ENCODE measurements at places on chromosomes 12 and 14.

DNA sequence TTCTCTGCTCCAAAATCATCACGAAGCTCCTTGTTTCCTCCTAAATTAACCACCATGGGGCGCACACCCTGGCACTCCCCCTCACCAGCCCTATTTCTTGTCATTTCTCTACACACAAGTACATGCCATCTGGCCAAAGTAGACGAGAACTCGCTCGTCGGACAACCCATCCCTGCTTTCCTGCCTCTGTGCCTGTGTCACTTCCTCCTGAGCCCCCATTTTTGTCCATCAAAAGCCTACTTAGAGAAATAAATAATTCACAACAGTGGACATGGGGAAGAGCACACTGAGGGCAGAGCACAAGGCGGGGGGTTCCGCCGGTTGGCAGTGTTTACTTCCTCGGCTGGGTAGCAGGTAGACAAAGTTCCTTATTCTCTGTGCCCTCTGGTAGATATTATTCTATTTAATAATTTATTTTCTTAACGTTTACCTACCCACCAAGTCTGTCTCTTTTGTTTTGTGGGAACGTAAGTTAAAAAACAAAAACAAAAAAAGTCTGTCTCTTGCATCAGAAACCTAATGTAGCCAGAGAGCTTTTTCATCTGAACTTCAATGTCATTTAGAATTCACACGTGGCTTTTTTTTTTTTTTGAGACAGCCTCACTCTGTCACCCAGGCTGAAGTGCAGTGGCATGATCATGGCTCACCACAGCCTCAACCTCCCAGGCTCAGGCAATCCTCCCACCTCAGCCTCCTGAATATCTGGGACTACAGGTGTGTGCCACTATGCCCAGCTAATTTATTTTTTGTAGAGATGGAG lies 6.0 kb downstream of the VPS37B start:
- DNase-seq: no peak

DNA sequence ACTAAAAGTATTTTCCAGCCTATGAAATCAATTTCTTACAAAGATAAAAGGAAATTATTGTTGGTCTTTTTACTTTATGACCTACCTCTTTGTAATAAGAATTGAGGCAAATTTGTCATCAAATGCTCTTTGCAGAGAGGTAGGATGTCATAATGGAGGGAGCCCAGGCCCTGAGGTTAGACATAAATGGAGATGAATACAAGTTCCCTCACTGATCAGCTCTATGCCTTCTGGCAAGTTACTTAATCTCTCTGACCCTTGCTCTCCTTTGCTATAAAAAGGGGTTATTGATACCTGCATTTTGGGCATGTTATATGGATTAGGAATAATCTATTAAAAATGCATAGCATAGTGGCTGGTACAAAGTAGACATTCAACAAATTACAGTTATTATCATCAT lies 146.9 kb upstream of the KRR1 start:
- no peak for DNase-seq

- DNase-seq: no peak
Observed at GRCh38 chr12:94163850-94164249, 15.5 kb downstream of the PLXNC1 start.

GRCh38 chr12:17592472-17592871 lies 497.5 kb downstream of the RERGL start:
- DNase-seq: no peak

DNA sequence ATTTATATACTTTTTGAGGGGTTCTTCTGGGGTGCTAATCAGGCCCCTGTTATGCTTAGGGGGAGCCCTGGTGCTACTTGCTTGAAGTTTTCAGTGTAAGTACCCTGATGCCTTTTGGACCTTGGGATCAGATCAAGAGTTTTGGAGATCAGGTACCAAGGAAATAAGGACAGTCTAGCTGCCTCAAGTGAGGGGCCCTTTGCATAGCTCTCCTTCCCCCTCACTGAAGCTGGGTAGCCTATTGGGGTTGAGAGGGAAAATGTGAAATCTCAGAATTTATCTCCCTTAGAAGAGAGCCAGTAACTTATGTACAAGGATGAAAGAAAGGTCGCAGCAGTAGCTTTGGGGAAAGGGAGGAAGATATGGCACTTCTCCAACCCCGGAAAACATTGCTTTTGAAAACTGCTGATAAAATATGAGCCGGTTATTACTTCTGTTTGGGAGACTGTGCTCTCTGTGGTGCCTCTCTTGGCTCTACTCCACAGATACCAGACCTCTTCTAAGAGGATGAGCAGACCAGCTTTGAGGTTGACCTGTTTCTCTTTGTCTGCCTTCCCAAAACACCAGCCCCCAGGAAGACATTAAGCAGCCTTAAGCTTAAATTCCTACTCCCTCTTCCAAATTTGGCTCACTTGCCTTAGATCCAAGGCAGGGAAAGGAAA lies 8.8 kb upstream of the AMHR2 start:
- DNase-seq: no peak

DNA sequence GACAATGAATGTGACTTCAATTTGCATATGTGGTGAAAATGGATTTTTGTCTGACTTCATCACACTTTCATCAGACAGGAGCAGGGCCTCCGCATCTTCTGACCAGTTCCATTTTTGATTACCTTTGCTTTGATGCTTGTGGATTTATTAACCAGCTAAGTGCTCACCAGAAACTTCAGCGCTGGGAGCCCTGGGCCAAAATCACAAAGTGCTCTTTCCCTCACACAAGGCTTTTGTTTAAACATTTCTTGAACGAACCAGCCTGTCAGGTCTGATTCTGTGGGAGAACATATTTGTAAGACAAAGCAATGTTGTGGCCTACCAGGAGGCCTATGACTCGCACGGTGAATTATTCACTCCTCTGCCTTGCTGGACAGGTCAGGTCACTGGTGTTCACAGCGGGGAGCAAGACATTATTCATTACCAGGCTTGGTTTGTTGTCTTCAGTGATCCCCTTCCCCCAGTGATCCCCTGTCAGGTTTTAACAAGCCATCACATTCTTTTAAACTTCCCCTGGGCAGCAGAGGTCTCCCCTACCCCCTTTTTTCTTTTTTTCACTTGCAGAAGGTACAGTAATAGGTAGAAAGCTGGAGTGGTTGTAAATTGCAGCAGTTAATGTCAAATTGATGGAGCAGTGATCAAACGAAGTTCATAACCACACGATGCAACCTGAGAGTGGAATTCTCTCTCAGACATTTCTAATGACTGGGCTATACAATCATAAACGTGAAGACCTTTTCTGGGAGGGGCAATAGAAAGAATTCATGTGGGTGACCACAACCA lies 167.5 kb upstream of the PRICKLE1 start:
- no peak for DNase-seq

GRCh38 chr14:51138404-51139103 lies 43.6 kb upstream of the TRIM9 start:
- no peak for DNase-seq

GRCh38 chr12:116759783-116760621 lies 21.9 kb downstream of the RNFT2 start:
- DNase-seq: no peak

- DNase-seq: no peak
Observed at GRCh38 chr14:104119119-104119487, 19.3 kb upstream of the KIF26A start.

Data from NCI-H2081 treated with DMSO at 0.1 percent for 48 hours (cell line).